ENCODE measurements at places on chromosomes 12 and 14. TPM values are rescaled to one million over a fixed set of nuclear protein-coding genes. Genes with fewer than 3 reads are reported as not detected.

DNA sequence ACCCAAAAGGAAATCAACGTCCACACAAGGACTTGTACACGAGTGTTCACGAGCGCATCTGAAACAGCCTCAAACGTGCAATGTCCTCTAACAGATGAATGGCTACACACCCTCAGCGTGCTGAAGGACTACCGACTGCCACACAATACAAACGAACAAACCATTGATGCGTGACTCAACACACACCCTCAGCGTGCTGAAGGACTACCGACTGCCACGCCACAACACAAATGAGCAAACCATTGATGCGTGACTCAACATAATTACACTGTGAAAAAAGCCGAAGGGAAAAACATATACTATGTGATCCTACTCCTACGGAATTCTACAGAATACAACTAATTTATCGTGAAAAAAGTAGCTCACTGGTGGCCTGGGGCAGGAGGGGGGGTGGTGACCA lies 25.1 kb upstream of the BTBD6 start:
- no peak overlapping the region for H3K4me3 ChIP-seq
- no peaks in the 10 kb centered on the region for H3K4me1 ChIP-seq
- no peak overlapping the region for H3K27ac ChIP-seq
- H3K36me3 ChIP-seq, result peaks cover 13% of the 10 kb centered on the region

DNA sequence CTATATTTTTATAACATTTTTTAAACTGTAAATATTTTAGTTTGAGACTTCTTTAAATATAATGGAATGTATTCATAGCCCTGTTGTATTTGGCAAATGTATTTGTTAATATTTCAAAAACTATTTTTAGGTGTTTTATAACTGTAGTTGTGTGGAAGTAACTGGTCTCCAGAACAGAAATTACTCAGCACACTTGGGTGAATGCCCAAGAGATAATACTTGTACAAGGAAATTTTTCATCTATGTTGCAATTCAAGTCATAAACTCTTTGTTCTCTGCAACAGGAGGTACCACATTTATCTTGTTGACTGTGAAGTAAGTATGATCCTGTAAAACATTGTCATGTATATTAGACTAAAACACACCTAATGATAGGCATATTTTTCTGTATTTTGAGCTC lies 72.8 kb downstream of the SLCO1B3 start:
- H3K27ac ChIP-seq, result no peak overlapping the region
- no peaks in the 10 kb centered on the region for H3K4me1 ChIP-seq
- no peak for DNase-seq
- no peaks in the 10 kb centered on the region for H3K27me3 ChIP-seq

Gene RD3L
- not detected for total RNA-seq

Gene P2RX2
- total RNA-seq, result not detected

Gene SLIRP
- total RNA-seq, result 37.7 TPM

- H3K4me1 ChIP-seq, result peaks cover 16% of the 10 kb centered on the region
- DNase-seq, result no peak
Measured at GRCh38 chr12:132170094-132170636, 25.9 kb downstream of the NOC4L start.

Gene CLEC2B
- 116 TPM for total RNA-seq

- no peak overlapping the region for H3K27ac ChIP-seq
- H3K4me3 ChIP-seq, result no peak overlapping the region
- H3K36me3 ChIP-seq, result no peaks in the 10 kb centered on the region
- H3K4me1 ChIP-seq, result no peaks in the 10 kb centered on the region
Measured at GRCh38 chr14:79656056-79656455, 555.2 kb downstream of the DIO2 start.

GRCh38 chr12:85688837-85689236 lies 147.4 kb downstream of the RASSF9 start:
- no peak for DNase-seq
- H3K27me3 ChIP-seq, result no peaks in the 10 kb centered on the region
- no peaks in the 10 kb centered on the region for H3K4me1 ChIP-seq
- H3K36me3 ChIP-seq, result no peaks in the 10 kb centered on the region

GRCh38 chr14:102200690-102201352 lies 61.1 kb downstream of the WDR20 start:
- peak overlapping the region; percentile 91 for H3K27ac ChIP-seq
- DNase-seq, result no peak
- H3K4me1 ChIP-seq, result peaks cover 54% of the 10 kb centered on the region
- H3K27me3 ChIP-seq, result no peaks in the 10 kb centered on the region
- peak overlapping the region; percentile 72 for H3K4me3 ChIP-seq

DNA sequence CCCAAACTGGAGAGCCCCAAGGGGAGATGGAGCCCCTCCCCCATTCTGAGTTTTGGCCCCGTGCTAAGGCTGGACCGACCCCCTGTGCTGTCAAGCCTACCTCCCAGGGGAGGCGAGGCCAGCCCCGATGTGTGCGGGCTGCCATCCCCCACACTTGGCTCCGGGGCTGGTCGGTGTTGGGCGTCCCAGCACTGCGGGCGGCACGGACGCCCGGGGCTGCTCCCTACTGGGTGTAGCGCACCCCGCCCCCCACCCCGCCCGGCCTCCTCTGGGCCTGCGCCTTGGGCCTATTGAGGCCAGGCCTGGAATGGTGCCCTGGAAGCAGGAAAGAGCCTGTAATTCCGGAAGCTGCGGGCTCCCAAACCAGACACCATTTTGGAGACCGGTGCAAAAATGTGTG lies 2.6 kb downstream of the DCAF4 start:
- peaks cover 26% of the 10 kb centered on the region for H3K4me1 ChIP-seq
- DNase-seq, result no peak
- peaks cover 5% of the 10 kb centered on the region for H3K27me3 ChIP-seq
- no peak overlapping the region for H3K27ac ChIP-seq
- H3K4me3 ChIP-seq, result no peak overlapping the region

DNA sequence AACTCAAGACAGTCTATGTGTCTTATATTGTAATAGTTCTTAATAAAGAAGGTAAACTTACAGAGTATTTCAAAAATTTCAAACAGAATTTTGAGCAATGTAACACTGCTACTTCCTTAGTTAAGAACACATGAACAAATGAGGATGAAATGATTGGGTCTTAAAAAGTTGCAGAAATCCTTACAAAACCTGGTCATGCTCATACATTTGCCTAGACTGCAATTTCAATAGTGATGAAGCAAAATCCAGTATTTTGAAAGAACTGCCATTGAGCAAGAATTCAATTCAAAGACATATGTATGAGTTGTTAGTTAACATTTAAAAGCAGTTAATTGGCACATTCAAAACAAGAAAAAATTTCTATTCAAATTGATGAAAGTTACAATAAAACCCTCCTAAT lies 17.8 kb upstream of the HIF1A start:
- H3K4me1 ChIP-seq, result peaks cover 2% of the 10 kb centered on the region
- H3K27me3 ChIP-seq, result no peaks in the 10 kb centered on the region
- H3K36me3 ChIP-seq, result no peaks in the 10 kb centered on the region
- H3K4me3 ChIP-seq, result no peak overlapping the region
- no peak overlapping the region for H3K27ac ChIP-seq

- DNase-seq, result no peak
- H3K27me3 ChIP-seq, result no peaks in the 10 kb centered on the region
- peaks cover 2% of the 10 kb centered on the region for H3K4me1 ChIP-seq
- no peak overlapping the region for H3K27ac ChIP-seq
- peaks cover 9% of the 10 kb centered on the region for H3K36me3 ChIP-seq
Measured at GRCh38 chr14:39368261-39368959, 63.8 kb downstream of the FBXO33 start.

- no peaks in the 10 kb centered on the region for H3K4me1 ChIP-seq
- DNase-seq, result no peak
- H3K27me3 ChIP-seq, result no peaks in the 10 kb centered on the region
- no peak overlapping the region for H3K27ac ChIP-seq
- H3K36me3 ChIP-seq, result no peaks in the 10 kb centered on the region
Measured at GRCh38 chr14:57617510-57617909, 123.9 kb upstream of the CCDC198 start.

Gene CACNB3
- 6.5 TPM for total RNA-seq

DNA sequence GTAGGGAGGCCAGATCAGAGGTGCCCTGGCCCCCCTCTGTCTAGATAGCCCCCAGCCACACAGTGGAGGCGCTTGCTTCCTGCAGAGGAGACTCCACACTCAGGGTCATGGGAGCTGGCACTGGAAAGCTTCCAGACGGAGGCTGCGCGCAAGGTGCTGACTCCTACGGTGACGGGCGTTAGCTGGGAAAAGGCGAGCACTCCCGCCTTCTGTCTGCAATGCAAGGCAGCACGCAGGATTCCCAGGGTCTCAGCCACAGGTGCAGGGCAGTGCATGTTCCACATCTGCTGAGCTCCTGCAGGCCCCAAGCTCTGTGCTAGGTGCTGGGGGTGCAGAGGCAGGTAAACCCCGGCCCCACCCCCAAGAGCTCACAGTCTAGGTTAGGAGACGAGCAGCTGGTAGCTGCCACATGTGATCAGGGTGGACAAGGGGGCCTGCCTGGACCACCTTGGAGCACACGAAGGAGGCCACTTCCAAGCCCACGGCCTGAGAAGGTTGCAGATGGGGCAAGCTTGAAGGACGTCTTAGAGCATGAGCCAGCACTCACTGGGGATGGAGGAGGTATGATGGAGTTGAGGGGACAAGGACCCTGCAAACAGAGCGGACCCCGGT lies 310.9 kb upstream of the DIO3 start:
- peaks cover 9% of the 10 kb centered on the region for H3K4me1 ChIP-seq
- no peak for DNase-seq
- H3K27me3 ChIP-seq, result peaks cover 54% of the 10 kb centered on the region

- H3K27ac ChIP-seq, result no peak overlapping the region
- H3K36me3 ChIP-seq, result no peaks in the 10 kb centered on the region
- no peak overlapping the region for H3K4me3 ChIP-seq
- DNase-seq, result no peak
- peaks cover 39% of the 10 kb centered on the region for H3K27me3 ChIP-seq
Measured at GRCh38 chr12:108215458-108215857, 86.4 kb downstream of the WSCD2 start.

Gene L3HYPDH
- 13.8 TPM for total RNA-seq

Gene GPRC5D
- not detected for total RNA-seq

- no peak overlapping the region for H3K27ac ChIP-seq
- no peak for DNase-seq
- H3K4me3 ChIP-seq, result no peak overlapping the region
- H3K4me1 ChIP-seq, result no peaks in the 10 kb centered on the region
- no peaks in the 10 kb centered on the region for H3K27me3 ChIP-seq
Measured at GRCh38 chr12:129459886-129460285, 443.9 kb downstream of the TMEM132D start.

DNA sequence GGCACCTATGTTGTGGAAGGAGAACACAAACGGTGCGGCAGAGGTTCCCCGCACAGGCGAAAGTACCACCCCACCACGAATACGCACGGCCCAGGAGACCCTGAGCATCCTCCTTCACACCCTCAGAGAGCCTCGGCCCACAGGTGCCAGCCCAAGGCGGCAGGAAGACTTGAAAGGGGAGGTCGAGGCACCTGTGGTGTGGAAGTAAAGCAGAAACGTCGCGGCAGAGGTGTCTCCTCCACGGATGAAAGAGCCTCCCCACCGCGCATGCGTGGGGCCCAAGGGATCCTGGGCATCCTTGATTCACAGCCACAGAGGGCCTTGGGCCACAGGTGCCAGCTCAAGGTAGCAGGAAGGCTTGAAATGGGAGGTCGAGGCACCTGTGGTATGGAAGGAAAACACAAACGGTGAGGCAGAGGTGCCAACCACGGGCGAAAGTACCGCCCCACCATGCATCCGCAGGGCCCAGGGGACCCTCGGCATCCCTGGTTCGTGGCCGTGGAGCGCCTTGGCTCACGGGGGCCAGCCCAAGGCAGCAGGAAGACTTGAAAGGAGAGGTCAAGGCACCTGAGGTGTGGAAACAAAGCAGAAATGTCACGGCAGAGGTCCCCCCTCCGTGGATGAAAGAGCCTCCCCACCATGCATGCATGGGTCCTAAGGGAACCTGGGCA lies 380.1 kb downstream of the ALG10 start:
- no peaks in the 10 kb centered on the region for H3K27me3 ChIP-seq
- H3K36me3 ChIP-seq, result no peaks in the 10 kb centered on the region
- H3K27ac ChIP-seq, result no peak overlapping the region
- DNase-seq, result peak; percentile 2
- H3K4me3 ChIP-seq, result no peak overlapping the region
- no peaks in the 10 kb centered on the region for H3K4me1 ChIP-seq

DNA sequence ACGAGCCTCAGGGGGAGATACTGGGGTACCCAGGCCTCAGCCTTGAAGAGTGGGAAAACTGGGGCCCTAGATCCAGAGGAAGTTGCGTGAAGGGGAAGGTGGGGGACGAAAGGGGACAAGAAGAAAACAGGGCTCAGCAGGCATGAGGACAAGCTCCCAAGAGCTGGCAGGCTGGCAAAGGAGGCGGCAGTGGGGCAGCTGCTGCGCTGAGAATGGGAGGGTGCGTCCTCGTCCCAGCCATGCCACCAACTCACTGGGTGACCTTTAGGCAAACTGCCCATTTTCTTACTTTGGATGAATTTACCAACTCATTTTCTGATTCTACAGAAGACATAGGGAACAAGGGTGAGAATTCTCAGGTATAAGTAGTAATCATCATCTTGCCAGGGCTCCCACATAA lies 133.6 kb downstream of the TTC7B start:
- H3K27me3 ChIP-seq, result peaks cover 12% of the 10 kb centered on the region
- H3K4me1 ChIP-seq, result peaks cover 7% of the 10 kb centered on the region
- no peak for DNase-seq

DNA sequence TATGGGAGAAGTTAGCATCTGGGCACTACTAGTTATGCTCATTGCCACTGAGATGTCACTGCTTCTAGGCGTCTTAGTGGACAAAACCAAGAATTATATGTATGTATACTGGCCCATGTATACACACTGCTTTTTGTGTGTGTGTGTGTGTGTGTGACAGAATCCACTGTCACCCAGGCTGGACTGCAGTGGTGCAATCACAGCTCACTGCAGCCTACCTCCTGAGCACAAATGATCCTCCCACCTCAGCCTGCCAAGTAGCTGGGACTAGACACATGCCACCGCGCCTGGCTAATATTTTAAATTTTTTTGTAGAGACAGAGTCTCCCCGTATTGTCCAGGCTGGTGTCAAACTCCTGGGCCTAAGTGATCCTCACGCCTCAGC lies 25.2 kb downstream of the LIMA1 start:
- no peaks in the 10 kb centered on the region for H3K36me3 ChIP-seq
- no peaks in the 10 kb centered on the region for H3K27me3 ChIP-seq
- H3K27ac ChIP-seq, result no peak overlapping the region

GRCh38 chr12:94909663-94910062 lies 93.8 kb downstream of the NDUFA12 start:
- DNase-seq, result no peak
- no peaks in the 10 kb centered on the region for H3K27me3 ChIP-seq
- no peak overlapping the region for H3K27ac ChIP-seq
- peaks cover 2% of the 10 kb centered on the region for H3K4me1 ChIP-seq
- peaks cover 4% of the 10 kb centered on the region for H3K36me3 ChIP-seq

Data from T-helper 17 cell (primary cell).